ENCODE measurements at places on chromosomes 5 and 9. TPM values are rescaled to one million over a fixed set of nuclear protein-coding genes. Genes with fewer than 3 reads are reported as not detected.

GRCh38 chr5:61000887-61001286 is 55.9 kb downstream of the NDUFAF2 start:
- DNase-seq: no peak

GRCh38 chr9:108664309-108665255 is 191.2 kb downstream of the ACTL7B start:
- no peak for DNase-seq

DNA sequence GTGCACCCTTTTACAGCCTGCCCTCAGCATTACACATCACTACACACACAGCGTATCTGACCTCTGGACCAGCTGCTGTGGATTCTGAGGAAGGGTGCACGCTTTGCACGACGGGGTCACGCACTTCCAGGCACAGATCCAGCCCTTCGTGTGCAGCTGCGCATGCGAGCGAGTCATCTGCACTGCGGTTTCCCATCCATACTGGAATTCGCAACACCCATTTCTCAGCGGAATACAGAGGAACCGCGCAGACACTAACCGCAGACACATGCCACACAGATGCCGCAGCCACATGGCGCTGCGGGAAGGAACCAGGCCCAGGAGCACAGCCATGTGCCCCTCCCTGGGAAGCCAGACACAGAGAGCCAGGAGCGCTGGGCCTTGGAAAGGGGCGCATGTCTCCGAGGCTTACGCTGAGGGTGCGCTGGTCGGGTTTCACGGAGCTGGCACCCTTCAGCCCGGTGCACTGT is 43.5 kb downstream of the PNPLA7 start:
- peak; percentile 8 for DNase-seq

GRCh38 chr5:115657881-115658233 is 32.0 kb upstream of the TMED7 start:
- DNase-seq: peak; percentile 73

GRCh38 chr5:39113354-39113953 is 39.3 kb upstream of the RICTOR start:
- DNase-seq: no peak

GRCh38 chr9:114290561-114290986 is 32.3 kb upstream of the ORM1 start:
- no peak for DNase-seq

Gene CCDC192
- not detected for total RNA-seq

Gene LSM11
- total RNA-seq: 2.3 TPM

Measured in HFFc6 (cell line).